Type B pancreatic cell (in vitro differentiated cells): ENCODE measurements at places on chromosomes 2 and 18.

- H3K4me1 ChIP-seq, result peaks cover 8% of the 10 kb centered on the region
- no peak for DNase-seq
- H3K36me3 ChIP-seq, result no peaks in the 10 kb centered on the region
- no peak overlapping the region for H3K27ac ChIP-seq
- H3K27me3 ChIP-seq, result no peaks in the 10 kb centered on the region
These were observed 219.9 kb downstream of the CDH20 start for GRCh38 chr18:61553045-61553659.

GRCh38 chr18:51516478-51517038, 319.1 kb upstream of the MEX3C start:
- no peak overlapping the region for H3K4me3 ChIP-seq
- no peaks in the 10 kb centered on the region for H3K36me3 ChIP-seq
- no peaks in the 10 kb centered on the region for H3K4me1 ChIP-seq

DNA sequence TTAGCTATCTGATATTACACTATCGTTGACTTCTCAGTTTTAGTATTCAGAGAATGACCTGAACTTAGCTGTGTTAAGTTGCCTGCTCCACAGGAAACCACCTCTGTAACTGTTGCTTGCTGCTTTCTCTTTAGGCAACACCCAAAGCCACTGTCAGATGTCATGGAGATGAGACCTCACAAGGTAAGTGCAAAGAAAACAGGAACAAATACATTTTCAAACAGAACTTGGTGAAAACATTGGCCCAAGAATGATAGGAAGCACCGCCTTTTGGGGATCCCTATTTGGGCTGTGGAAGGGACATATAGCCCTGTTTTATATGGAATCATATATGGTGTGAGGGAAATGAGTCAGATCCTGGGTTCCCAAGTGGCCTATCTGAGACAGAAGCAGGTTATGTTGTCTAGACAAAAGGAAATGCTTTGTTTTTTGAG, 143.4 kb downstream of the UBE2E3 start:
- H3K4me1 ChIP-seq, result peaks cover 5% of the 10 kb centered on the region
- no peak overlapping the region for H3K4me3 ChIP-seq
- H3K27ac ChIP-seq, result no peak overlapping the region
- H3K36me3 ChIP-seq, result no peaks in the 10 kb centered on the region

GRCh38 chr2:218516614-218517013, 51.5 kb downstream of the USP37 start:
- no peak overlapping the region for H3K27ac ChIP-seq
- peaks cover 31% of the 10 kb centered on the region for H3K36me3 ChIP-seq
- no peak overlapping the region for H3K4me3 ChIP-seq
- H3K4me1 ChIP-seq, result no peaks in the 10 kb centered on the region
- no peaks in the 10 kb centered on the region for H3K27me3 ChIP-seq

GRCh38 chr2:99818842-99819241, 323.5 kb downstream of the AFF3 start:
- no peak for DNase-seq
- H3K4me3 ChIP-seq, result no peak overlapping the region
- H3K27me3 ChIP-seq, result peaks cover 6% of the 10 kb centered on the region
- no peak overlapping the region for H3K27ac ChIP-seq
- H3K36me3 ChIP-seq, result no peaks in the 10 kb centered on the region

DNA sequence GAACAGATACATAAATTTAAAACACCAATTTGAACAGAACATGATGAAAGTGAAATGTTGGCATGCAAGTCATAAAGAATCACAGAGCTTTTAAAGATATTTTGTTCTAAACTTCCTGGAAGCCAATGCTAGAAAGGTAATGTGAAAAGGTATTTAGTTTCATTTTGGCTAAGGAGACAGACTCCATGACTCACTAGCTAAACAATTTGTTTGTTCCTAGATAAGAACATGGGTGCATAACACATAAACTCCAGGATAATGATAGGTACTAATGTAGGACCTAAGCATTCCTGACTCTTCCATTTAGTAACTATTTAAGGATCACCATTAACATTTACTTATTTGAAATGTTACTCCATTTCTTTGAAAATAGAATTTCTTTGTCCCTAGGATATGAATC, 292.5 kb upstream of the CNTNAP5 start:
- no peaks in the 10 kb centered on the region for H3K4me1 ChIP-seq
- H3K4me3 ChIP-seq, result no peak overlapping the region
- peaks cover 4% of the 10 kb centered on the region for H3K27me3 ChIP-seq

- peak overlapping the region; percentile 80 for H3K4me3 ChIP-seq
- peaks cover 13% of the 10 kb centered on the region for H3K27me3 ChIP-seq
- peaks cover 28% of the 10 kb centered on the region for H3K4me1 ChIP-seq
- DNase-seq, result no peak
These were observed 464 bp upstream of the SESTD1 start for GRCh38 chr2:179265082-179265510.

- no peak for DNase-seq
- no peaks in the 10 kb centered on the region for H3K36me3 ChIP-seq
- no peak overlapping the region for H3K27ac ChIP-seq
- H3K4me3 ChIP-seq, result no peak overlapping the region
- no peaks in the 10 kb centered on the region for H3K27me3 ChIP-seq
These were observed 38.3 kb upstream of the ANKRD44 start for GRCh38 chr2:197348721-197349360.

DNA sequence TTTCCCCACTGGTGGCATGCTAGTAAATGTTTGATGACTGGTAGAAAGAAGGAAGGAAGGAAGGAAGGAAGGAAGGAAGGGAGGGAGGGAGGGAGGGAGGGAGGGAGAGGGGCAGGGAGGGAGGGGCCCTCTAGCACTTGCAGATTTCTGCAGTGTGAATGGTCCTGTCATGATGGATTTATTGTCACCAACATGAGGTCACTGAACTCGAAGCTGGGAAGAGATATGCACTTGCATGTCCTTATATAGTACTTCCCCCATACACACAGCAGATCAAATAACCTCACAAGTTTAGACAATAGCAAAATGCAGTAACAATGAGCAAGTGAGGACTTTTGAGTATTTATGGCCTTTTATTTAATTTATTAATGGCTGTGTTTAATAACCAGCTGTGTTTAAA, 44.5 kb upstream of the CXCR4 start:
- peaks cover 2% of the 10 kb centered on the region for H3K27me3 ChIP-seq
- H3K4me1 ChIP-seq, result no peaks in the 10 kb centered on the region
- no peaks in the 10 kb centered on the region for H3K36me3 ChIP-seq
- H3K27ac ChIP-seq, result no peak overlapping the region
- DNase-seq, result no peak
- no peak overlapping the region for H3K4me3 ChIP-seq
